ENCODE measurements at places on chromosomes 2 and 18.

DNA sequence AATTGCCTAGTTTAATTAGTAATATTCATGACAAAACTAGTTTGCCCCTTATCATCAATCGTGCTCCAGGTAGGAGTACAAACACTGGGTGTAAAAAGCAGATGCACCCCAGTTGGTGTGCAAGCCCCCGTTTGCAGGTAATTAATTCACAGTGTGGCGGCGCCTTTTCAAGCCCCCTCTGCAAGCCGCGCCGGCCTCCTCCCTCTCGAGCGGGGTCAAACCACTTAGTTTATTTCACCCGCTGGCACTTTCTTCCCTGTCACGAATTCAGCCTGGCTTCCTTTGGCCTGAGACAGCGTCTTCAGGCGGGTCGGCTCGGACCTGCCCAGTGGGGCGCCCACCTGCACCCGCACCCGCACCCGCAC, 64.7 kb upstream of the MAPRE2 start:
- no peak for DNase-seq

DNA sequence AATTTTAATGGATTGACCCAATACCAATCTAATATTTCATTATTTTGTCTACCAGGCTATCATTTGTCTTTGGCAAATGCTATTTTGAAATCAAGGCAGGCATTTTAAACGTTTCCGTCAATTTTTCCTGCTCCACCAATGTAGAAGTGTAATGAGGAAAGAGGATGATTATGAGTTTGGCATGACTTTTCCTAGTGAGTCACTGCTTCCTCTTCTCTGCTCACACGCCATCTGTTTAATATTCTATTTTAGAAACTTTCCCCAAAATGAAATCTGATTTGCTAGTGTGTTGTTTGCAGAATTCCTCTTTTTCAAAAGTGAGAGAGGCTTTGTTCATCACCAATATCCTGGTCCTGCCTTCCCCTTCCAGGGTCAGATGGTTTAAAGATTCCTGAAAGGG, 42.5 kb upstream of the PID1 start:
- no peak for DNase-seq

- no peak for DNase-seq
Measured at GRCh38 chr2:159091976-159092375, 123.5 kb downstream of the TANC1 start.

DNA sequence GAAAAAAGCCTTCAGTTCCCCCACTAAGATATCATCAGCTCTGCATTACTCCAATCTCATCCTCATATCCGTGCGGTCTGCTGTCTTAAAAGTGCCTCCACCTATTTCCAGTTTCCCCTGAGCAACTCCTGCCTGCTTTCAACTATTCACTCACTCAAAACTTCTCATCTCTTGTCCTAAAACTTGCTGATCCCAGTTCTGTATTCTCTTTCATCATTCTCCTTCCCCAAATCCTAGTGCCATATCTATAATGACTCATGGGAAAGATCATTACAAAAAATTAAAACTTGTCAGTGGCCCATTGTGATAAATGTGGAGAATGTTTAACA, 20.0 kb downstream of the ACVR1 start:
- DNase-seq, result no peak

DNA sequence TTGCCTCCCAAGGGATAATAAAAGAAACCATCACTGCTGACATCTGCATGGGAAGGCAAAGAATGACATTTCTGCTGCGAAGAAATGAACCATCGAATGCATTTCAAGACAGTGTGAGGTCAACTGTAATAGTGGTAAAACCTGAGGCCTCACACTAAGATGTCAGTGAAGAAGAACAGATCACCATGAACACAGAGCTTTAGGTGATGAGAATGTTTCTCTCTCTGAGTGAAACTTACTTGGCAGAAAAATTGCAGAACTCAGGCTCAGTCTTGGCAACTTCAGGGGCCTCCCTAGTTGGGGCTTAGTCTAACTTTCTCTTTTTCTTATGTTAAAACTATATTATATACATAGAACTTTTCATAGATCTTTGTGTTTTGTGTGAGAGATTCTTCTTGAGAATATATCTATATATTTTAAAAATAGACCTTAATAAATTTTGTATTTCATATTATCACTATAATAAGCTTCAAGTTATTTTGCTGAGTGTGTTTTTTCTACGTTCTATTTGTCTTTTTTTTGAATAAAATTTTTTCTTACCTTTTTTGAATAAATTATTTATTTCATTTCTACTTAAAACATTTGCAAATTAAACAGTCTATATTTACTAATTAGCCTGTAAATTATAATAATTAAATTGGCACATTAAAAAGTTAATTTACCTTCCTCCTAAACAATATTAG, 427.5 kb upstream of the TRIB2 start:
- DNase-seq, result no peak

DNA sequence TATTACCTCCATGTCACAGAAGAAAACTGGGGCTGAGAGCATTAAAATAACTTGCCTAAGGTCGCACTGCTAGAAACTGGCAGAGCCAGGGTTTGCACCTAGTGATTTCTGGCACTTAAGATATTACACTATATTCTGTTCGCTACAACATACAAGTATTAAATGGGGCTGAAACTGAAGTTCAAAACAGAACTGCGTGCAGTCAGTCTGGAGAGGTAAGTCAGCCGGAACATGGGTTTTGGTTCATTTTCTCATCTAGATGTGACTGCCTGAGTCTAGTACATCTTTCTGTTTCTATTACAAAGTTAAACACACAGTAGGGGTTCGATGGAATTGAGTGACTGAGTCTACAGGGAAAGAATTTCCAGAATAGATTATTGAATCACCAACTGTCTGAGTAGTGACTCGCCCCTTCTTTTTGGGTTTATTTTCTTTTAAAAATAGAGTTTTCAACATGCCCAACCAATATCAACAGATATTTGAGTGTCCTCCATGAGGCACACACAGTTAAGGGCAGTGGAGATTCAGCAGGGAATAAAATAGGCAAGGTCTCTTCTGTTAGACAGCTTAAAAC, 150.8 kb downstream of the RNF152 start:
- no peak for DNase-seq

GRCh38 chr2:205187731-205188130, 494.6 kb upstream of the NRP2 start:
- DNase-seq, result no peak

DNA sequence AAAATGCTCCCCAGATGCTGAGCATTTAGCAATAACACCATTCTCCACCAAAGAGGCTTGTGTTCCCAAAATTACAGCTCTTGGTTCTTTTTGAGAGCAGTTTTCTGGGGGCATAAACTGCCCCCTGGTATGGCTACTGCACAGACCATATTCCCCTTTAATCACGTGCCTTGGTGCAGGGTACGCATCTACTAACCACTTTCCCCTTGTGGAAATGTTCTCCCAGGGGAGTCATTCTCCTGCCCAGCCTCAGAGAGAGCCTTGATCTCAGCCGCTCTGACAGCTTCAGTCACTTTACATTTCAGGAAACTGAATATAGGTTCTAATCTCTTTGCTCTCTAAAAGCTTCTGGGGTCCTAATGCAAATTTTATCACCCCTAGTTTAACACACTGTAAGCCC, 44.7 kb upstream of the EML6 start:
- DNase-seq, result no peak

- no peak for DNase-seq
Measured at GRCh38 chr2:166337932-166338331, 37.8 kb downstream of the SCN9A start.

- no peak for DNase-seq
Measured at GRCh38 chr2:152542995-152543481, 174.2 kb downstream of the PRPF40A start.

Measured in D341Med (cell line).